Stimulated activated naive CD4-positive, alpha-beta T cell treated with Interleukin-2 at 50 U/mL for 16 hours (primary cell): ENCODE measurements at places on chromosomes 12 and 14.

DNA sequence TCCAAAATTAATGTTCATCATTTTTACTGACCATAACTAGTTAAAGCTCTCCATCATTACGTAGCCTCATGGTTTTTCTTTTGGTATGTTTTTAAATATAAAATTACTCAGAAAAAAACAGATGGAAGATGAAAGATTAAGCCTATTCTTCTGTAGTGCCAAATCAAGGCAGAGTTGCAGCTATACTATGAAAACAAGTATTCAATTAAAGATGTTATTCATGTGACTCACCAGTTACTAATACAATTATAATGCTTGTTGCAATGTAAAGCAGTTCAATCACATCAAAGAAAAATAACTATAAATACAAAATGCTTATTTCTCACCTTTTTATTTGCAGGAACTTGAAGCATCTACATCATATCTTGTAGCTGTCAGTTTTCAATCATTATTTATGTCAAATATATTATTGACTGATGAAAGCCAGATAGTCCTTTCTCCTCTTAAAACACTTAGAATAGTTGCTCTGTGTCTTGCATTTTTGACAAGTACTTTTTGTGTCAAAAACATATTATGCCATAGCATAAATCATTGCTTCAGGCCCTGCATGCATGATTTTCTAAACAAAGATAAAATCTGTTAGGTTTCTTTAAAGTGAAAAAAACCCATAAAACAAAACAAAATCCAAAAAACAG is 36.0 kb upstream of the TRHDE start:
- DNase-seq = no peak

GRCh38 chr12:3920351-3921150 is 47.4 kb upstream of the PARP11 start:
- DNase-seq = no peak

- DNase-seq = no peak
These were observed 59.7 kb downstream of the E2F7 start for GRCh38 chr12:77005611-77006098.

GRCh38 chr12:98296462-98297079 is 218.8 kb upstream of the TMPO start:
- no peak for DNase-seq

DNA sequence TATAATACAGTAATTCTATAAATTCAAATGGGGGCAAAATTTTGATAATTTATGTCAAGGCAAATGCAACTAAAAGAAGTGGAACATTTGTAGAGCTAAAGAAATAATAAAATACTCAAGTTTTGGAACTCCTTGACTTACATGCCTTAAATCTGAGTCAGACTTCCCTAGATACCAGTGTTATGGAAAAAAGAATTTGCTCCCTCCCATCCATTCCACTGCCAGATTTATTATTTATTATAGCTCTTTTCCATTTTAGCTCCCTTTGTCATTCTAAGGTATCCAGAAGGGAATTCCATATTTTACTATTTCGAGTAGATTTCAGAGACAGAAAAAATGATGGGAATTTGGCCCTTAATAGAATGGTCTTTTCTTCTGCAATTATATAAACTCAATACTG is 44.0 kb downstream of the RHOJ start:
- DNase-seq = no peak

DNA sequence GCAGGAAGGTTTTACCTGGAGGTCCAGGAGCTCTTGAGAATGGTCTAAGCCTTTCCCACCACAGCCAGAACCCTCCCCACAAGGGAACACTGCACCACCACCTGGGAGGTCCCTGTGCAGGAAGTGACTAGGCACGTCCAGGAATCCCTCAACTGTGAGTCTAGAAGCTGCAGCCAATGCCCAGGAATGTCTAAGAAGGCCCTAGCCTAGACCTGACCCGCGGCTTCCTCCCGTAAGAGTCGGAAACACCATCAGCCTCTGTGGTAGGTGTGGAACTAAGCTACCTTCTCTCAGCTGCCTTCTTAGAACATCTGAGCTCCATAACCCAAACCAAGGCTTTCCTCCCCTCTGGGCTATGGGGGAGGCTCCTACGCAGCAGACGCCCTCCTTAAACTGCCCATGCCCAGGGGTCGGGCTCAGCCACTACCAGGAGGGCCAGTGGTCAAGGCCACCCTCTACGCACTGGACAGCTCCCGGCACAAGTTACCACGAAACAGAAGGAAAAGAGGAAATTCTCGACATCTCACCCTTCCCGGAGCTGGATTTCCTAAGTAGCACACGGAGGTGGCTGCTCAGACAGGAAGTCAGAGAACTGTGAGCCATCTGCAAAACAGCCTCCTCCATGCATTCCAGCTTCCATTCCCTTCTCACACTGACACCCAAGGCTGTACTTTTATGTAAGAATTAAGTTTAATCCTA is 25.5 kb downstream of the ZFYVE21 start:
- DNase-seq = no peak

DNA sequence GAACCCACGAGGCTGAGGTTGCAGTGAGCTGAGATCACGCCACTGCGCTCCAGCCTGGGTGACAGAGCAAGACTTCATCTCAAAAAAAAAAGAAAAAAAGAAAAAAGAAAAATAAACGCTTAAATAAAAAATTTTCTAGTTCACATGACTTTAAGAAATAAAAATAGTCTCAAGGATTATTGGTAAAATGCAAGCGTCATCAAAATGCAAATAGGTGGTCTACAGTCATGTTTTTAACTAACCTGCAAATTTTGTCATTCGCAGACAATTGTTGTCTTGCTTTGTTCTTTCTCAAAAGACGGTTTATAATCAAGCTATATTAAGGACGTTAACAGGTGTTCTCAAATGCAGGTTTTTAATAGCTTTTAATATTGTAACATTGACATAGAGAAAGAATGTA is 22.4 kb downstream of the TXNRD1 start:
- no peak for DNase-seq

DNA sequence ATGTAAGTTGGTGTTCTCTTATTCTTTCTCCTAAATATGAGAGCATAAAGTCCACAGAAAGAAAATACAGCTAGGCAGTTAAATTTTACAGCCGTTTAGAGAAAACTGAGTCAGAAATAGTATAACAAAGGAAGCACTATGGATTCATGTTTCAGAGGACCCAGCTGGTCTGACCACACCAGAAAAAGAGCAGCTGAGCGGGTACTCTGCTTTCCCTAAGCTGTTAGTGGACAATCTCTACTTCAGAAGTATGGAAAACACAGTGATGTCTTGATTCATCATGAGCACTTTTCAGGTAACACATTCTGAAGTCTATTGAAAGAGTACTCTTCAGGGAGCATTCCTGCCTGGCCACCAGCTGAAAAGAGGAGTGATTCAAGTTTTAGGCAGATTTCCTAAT is 12.4 kb downstream of the PPM1H start:
- no peak for DNase-seq

DNA sequence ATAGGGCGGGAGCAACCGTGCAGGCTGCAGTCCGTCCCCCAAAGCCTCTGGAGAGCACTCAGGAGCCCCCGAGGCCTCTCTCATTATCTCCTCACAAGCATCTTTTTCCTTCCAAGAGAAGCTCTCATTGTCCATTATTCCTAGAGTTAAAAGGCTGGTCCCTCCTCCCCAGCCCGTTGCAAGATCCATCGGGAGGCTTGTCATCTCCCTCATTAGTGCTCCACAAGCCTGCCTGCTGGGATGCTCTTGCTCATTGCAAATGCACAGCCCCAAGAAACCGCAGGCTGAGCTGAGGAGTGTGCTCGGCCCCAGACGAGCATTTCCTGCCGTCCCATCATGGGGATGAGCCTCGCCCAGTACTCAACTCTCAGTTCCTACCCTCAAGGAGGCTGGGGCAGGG is 23.3 kb downstream of the NUAK1 start:
- no peak for DNase-seq

GRCh38 chr12:128258866-128259555 is 8.0 kb upstream of the TMEM132C start:
- DNase-seq = no peak

DNA sequence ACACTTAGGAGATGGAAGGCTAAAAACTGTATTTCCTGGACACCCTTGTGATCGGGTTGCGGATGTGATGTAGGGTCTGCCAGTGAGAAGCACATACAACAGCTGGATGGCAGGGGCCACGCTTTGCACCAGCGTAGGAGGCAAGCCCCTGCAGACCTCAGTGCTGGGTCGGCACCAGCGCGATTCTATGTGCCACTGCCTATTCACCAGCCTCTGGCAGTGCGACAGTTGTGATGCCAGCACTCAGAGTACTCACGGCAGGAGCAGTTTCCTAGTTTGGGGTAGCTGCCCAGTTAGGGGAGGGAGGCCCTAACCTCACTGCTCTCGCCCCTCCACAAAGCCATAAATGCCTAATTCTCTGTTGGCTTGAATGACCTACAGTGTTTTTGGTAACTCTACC is 31.6 kb downstream of the SPTLC2 start:
- DNase-seq = no peak

- no peak for DNase-seq
These were observed 13.4 kb downstream of the ATXN2 start for GRCh38 chr12:111585690-111586089.

DNA sequence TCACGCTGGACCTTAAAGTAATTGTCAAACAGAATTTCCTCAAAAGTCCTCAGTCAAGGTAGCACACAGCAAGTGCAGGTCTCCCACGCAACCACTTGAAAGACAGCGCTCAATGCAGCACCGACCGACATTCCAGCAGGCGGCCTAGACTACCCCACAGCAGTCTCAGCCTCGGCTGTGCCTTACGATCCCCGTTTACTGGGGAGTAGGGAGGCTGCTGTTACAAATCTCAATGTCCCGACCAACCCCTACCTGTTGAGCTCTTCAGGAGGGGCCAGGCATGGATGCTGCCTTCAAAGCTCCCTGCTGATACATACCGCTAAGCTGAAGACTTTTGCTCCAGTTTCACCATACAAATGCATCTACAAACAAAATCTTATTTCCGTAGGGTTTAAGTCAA is 21.8 kb downstream of the VPS37B start:
- DNase-seq = no peak

GRCh38 chr12:72888693-72889092 is 616.5 kb downstream of the TRHDE start:
- no peak for DNase-seq
